HT1080 (cell line): ENCODE measurements at places on chromosomes 13 and 19. TPM values are rescaled to one million over a fixed set of nuclear protein-coding genes. Genes with fewer than 3 reads are reported as not detected.

TMEM86B gene
- total RNA-seq = 1.7 and 1.8 TPM in 2 replicates

CEACAM5 gene
- total RNA-seq = not detected in 2 replicates

HRC gene
- not detected in 2 replicates for total RNA-seq

CYP2A6 gene
- total RNA-seq = not detected in 2 replicates

ZNF541 gene
- total RNA-seq = not detected in 2 replicates
